ENCODE measurements at places on chromosomes 16 and 17.

DNA sequence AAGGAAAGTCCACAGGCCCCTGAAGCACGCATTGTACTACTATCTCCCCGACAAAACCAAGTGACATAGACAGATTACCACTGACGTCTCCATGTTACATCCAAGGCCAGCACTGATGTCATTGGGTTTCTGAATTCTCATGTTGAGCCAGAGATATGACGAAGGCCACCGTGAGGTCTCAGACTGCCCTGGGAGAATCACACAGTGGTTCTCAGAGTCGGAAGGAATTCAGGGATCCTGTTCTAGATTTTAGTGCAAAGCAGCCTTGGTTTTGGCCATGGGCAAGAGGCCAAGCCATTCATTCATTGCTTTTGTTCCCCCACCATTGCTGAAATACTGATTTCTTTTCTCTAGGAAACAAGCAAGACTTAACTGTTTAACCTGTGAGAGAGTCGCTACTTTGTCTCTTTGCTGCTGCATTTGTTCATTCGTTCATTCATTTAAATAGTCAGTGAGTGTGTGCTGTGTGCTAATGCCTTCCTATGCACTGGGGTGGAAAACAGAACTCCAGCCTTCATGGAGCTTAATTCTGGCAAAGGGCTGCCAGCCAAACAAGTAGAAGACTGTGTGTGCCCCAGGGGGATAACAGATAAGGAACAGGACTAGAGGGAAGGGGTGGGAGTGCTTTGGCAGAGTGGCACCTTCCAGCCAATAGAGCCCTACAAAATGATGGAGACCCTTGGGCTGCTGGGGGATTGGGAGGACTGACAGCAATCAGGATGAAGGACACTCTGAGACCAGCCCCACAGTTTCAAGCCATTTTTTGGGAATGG lies 222.3 kb downstream of the MSI2 start:
- no peak for DNase-seq

DNA sequence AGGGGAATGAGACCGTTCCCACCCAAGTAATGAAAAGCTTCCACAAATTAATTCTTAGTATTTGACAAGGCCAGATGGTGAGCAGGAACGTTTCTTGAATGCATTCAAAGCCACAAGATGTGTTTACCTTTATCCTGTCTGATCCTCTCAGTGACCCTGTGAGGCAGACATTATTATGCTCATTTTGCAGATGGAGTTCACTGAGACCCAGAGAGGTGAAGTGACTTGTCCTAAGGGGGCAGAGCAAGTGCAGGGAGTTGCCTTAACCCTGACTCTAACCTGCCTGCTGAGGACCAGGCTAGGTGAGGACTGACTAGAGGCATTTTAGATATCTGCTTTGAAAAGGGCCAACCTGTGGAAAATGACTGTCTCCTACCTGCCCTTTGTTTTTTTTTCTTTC lies 156.7 kb downstream of the HAPSTR1 start:
- no peak for DNase-seq

GRCh38 chr17:27529230-27529796 lies 73.1 kb downstream of the KSR1 start:
- no peak for DNase-seq

DNA sequence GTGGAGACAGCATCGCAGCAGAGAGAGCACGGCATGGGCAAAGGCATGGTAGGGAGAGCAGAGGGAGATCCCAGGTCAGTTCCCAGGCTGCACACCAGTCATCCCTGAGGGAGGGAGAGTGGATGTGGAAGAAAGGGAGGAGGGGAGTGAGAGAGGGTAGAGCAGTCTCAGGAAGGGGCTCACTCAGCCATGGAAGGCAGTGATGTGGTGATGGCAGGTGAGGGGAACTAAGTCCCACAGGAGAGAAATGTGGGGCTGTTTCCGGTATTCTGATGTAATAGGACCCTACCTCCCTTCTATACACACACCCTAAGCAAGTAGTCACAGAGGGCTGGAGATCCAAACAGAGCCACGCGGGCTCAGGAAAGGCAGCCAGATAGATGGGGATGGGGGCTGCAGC lies 500.3 kb upstream of the CDH11 start:
- no peak for DNase-seq

GRCh38 chr17:79473876-79474440 lies 136.9 kb downstream of the RBFOX3 start:
- DNase-seq, result no peak

- DNase-seq, result no peak
These were observed 868.8 kb downstream of the CDH11 start for GRCh38 chr16:64253096-64253495.

GRCh38 chr16:4606354-4606753 lies 8.3 kb downstream of the UBALD1 start:
- no peak for DNase-seq

DNA sequence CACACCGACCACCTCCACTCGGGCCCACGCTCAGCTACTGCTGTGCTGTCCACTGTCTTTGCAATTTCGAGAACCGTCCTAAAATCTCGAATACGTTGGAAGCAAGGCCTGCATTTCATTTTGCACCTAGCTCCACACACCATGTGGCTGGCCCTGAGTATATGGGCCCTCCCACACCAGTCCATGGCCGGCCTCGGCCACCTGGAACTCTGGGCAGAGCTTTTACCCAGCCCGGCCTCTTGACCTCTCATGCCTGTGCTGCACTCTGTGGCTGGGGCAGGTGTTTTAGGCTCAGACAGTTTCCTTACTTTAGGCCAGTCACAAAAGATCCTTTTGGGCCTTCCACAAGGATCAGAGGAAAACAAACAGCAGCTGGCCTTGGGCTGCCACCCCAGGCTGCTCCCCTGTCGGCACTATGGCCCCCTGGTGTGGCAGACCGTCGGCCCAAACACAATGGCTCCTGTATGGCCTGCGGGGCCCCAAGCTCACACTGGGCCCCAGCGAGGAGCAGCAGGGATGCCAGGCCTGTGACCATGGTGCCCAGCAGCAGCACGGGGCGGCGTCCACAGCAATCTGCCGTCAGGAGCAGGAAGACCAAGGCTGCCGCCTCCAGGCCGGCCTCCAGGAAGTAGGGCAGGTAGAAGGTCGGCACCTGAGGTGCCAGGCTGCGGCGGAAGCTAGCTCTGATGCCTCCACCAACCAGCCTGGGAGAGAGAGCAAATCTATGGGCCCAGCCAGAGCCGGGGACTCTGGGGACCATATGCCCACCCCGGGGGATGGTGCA lies 2.5 kb downstream of the SLC22A31 start:
- DNase-seq, result peak; percentile 66

- no peak for DNase-seq
These were observed 446.7 kb downstream of the HS3ST3B1 start for GRCh38 chr17:14747603-14747950.

- no peak for DNase-seq
These were observed 205.7 kb downstream of the TANC2 start for GRCh38 chr17:63171428-63172393.

- no peak for DNase-seq
These were observed 36.2 kb downstream of the KCNJ16 start for GRCh38 chr17:70111201-70111600.

GRCh38 chr17:67837965-67838364 lies 12.7 kb downstream of the BPTF start:
- DNase-seq, result no peak

DNA sequence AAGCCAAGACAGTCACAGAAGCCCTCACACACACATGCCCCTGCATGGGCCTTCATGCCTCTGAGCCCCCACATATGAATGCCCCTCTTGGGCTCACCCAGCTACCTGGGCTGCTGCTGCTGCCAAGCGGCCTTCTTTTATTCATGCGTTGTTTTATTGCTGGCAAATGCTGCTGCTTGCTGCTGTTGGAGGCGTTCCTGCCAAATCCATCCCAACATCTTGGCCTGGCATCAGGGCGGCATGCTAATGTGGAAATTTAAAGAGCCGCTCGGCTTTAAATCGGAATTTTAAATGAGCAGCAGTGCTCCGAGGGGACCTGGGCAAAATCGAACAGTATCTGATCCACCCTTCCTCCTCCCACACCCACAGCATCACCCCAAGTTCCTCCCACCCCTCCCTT lies 39.0 kb downstream of the NEUROD2 start:
- no peak for DNase-seq

DNA sequence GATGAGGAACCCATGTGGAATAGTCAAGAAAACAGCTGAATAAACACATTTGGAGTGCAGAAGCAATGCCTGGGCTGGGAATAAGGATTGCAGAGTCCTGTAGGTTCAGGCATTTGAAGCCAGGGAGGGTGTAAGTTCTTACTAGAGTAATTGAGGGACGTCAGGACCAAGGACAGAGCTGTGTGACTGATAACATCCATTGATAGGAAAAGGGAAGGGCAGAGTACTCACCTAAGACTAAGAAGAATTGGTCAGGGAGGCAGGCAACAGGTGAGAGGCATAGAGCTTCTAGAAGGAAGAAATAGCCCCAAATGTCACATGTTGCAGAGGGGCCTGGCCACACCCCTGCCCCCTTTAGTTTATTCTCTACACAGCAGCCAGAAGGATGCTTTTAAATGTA lies 79.8 kb upstream of the TMEM132E start:
- no peak for DNase-seq

DNA sequence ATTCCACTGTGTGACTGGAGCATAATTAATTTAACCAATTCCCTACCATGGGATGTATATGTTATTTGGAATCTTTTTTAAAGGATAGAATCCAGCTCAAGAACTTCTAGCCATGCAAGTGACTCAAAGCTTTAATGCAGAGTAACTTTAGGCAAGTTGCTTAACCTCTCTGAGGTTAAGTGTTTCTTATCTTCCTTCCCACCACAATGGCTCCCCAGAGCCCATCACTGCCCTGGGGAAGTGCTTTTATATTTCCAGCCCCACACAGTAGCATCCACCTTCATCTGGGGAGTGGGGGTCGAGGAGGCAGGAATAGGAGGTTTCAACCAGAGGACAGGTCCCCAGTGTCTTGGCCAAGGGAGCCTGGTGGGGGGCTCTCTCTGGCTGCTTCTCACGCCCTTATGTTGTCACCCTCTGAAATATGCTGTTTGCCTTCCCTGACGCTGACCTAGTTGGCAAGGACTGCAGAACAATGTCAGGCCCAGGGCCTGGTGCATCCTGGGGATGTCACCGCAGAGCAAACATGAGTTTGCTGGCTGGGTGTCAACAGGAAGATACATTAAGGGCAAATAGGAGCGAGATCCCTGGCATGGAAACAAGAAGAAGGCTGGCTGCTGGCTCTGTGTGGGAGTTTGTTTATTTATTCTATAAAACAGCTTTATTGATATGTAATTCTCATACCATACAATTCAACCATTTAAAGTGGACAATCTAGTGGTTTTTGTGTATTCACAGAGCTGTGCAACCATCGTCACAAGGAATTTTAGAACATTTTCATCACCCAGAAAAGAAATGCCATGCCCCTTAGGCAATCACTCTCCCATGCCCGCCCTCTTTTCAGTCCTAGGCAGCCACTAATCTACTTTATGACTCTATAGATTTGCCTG lies 46.6 kb upstream of the WSB1 start:
- DNase-seq, result no peak

DNA sequence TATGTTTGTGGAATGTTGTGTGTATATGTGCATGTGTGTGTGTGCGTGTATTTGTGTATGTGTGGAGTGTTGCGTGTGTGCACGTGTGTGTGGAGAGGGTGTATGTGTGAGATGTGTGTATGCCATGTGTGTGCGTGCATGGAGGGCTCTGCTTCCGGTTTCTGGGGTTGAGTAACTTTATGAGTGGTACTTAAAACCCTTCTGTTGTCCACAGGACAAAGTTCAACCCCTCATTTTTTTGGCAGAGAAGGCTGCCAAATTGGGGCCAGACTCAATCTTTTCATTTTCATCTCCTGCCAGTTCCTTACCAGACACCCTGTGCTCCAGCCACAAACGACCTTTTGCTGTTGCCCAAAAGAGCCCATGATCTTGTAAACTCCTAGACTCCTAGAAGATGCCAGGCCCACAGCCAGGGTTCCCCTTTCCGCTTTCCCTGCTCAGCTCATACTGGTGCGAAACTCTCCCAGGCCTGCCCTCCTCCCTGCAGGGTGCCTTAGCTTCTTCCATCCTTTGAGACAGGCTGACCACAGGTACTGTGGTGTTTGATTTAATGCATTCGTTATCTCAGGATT lies 100.2 kb downstream of the CMIP start:
- DNase-seq, result no peak

DNA sequence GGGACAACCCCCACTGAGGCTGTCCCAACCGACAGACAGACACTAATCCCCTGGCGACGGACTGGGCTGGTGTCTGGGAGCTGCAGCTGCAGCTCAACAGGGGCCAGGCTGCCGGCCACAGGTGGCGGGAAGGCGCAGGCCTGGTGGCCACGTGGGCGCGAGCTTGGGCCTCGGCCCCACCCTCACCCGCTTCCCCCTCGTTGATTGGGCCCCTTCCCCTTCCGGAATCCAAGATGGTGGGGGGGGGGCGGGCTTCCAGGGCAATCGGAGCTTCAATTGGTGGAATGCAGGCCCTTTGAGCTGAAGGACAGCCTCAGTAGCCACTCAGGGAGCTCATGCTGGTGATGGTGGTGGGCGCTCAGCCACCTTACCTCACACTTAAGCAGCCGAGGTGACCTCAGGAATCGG lies 8.7 kb upstream of the TBX4 start:
- DNase-seq, result no peak

DNA sequence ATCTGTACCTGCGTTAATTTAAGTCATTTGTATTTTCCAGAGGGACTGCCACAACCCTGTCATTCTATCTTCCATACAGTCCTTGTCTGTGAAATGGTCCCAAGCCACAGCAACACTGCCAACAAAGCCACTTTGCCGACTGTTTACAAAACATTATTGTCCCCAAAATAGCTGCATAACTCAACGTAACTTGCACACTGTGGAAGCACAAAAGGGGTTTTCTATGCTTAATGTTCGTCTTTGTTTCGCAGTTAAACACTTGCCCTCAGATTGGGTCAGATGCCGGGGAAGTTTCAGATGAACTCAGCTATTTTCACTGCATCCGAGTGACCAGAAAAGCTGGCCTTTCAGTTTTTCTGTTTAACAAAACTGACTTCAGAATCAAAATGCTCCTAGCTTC lies 4.6 kb downstream of the SEC14L5 start:
- DNase-seq, result no peak

DNA sequence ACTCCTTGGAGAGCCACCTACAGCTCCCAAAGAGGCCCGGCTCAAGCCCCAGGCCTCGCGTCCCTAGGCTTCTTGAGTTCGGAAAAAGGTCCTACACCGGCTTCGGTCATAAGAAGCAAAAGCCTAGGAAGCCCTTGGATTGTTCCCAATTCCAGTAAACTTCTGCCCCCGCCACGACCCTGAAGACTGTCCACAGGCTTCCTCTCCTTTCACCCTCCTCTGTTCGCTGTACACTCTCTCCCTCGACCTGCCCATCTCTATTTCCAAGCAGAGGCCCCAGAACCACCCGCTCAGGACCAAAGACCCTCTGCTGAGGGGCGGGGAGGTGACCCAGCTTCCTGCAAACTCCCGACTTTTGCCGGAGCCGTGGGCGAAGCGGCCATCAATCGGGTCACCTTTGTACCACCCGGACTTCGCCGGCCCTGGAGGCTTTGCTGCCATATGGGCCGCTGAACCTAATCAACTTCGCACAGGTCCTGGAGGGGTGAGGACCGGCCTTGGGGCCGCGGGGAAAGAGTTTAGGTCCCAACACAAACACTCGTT lies 2.7 kb downstream of the HOXB2 start:
- DNase-seq, result no peak

All from RWPE2 (cell line).